Mesothelial cell of epicardium (in vitro differentiated cells): ENCODE measurements at places on chromosomes 1 and 21.
A peak's percentile ranks its signal among the peaks of the same experiment; 100 is the strongest.

DNA sequence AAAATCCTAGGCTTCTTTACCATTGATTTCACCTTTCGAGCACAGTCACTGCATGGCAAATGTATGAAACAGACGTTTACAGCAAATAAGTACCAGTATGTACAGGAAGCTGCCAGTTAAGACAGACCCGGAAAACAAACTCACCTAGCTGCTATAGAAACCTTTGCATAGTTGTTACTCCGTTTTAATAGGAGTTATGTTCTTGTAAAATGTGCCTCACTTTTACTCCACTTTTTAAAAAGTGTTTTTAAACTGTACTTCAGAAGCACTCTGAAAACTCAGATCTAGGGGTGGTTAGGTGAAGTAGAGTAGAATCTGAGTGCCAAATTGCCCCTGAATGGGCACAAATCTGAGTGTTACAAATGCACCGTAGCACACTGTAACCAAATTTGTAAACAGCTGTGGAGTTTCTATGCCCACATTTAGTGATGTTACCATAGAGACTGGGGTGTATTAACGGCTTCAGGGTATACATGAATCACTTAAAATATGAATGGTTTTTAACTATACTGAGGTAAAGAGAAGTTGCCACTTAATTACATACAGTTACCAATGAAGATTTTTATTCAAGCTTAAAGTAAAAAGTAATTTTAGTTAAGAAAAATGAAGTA is 30.7 kb downstream of the CNIH4 start:
- DNase-seq: no peak

DNA sequence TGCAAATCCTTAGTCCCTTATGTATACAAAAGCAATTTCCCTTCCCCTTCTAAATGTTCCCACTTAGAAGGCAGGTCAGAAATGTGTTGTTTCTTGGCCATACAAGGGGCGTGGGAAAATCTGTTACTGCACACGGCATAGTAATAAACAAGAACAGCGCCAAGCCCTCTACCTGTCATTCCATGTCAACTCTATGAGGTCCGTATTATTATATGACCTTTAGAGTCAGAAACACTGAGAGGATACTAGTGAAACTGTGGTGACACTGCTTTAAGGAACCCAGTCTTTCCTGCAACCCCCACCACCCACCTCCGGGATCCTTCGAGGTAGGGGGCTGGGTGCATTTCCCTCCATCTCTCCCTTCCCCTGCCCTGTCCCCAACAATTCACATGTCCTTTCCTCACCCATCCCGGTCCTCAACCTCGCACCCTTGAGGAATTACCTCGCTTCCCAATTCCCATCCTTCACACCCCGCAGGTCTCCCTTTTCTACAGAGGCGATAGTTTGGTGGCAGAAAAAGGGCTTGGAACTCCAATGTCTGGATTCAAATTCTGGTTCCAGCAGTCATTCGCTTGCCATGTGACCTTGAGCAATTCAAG is 647 bp downstream of the SDHB start:
- DNase-seq: no peak

- DNase-seq: peak; percentile 40
These were observed 33.3 kb downstream of the PTPRF start for GRCh38 chr1:43563876-43564539.

- DNase-seq: no peak
These were observed 25.3 kb downstream of the KNCN start for GRCh38 chr1:46526013-46526690.

DNA sequence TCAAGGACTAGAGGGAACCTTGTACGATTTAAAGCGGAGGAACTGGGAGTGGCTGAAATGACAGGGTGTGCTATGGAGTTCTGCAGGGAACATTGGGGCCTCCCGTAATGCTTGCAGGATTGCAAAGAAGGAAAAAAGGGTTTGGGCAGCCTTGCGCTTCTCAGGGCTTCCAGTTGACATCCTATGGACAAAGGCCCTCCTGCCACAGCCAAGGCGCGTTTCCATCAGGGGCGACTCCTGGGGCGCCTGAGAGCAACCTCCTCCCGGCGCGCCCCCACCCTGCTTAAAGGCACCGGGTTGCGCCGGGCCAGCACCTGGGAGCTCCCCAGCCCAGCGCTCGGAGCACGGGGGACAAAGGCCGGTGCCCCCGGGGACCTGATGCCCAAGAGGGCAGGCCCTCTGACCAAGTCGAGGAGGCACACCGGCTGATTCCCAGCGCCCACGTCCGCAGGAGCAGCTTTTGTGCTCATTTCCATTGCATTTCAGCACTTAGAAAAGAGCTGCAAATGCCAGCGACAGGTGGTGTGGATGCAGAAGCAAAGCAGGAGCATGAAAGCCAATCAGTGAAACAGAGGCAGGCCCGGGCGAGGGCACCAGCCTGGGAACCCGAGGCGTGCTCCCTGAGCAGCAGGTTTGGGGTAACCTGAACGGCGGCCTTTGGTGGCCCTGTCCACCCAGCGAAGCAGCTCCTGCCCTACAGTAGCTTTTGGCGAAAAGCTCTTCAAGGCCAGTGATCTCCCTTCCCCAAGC is 17.6 kb upstream of the RNF187 start:
- no peak for DNase-seq

DNA sequence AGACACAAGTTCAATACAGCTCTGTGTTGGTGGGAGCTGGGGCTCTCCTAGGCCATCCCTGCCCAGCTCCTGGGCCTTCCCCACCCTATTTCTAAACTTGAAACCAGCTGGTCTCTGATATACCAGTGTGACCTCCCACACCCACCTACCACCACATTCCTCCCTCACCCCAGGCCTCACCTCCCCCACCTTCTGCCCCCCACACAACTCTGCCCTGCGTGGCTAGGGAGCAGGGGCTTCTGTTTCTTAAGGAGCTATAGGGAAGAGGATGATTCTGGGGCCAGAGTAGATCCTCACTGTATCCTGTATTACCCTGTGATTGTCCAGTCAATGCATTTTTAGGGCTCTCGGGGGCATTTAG is 16.5 kb downstream of the NES start:
- DNase-seq: no peak

GRCh38 chr1:8925960-8926359 is 19.7 kb upstream of the CA6 start:
- DNase-seq: no peak

DNA sequence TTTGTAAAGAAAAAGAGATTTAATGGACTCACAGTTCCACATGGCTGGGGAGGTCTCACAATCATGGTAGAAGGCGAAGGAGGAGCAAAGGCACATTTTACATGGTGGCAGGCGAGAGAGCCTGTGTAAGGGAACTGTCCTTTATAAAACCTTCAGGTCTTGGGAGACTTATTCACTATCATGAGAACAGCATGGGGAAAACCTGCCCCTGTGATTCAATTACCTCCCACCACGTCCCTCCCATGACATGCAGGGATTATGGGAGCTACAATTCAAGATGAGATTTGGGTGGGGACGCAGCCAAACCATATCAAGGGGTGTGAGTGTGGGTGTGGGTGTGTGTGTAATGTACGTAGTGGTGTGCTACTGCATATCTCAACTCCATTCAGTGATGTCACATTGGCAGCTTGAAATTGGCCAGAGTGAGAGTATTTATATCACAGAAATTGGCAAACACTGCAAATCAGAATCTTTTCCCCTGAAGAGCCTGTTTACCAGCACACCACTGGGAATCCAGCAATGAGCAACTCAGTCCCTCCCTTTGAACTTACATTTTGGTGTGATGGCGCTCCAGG is 5.4 kb downstream of the ARHGEF10L start:
- no peak for DNase-seq

DNA sequence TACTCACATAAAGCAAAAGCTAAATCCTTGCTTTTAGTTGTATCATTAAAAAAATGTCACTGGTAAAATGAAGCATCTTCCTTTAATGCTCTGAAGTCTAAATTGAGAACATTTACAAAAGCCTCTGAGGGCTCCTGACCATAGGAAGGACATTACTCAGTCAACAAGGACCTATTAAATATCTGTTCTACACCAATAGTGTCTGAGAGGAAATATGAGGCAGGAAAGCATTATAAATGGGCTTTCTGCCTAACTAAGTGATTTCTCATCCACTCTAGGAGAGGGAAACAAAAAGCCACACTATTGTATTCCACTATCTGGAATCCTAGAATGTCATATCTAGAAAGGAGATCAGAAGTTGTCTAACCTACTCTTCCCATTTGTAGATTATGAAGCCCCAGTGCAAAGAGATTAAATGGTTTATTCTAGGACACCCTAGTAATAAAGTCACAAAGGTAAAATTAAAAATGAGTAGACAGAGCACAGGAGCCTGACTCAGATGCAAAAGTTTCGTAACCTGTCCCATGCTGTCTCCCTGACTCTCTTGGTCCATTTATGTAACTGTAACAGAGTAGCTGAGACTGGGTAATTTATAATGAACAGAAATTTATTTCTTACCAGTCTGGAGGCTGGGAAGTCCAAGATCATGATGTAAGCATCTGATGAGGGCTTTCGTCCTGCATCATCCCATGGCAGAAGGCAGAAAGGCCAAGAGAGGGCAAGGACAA is 17.6 kb downstream of the RGS1 start:
- DNase-seq: no peak

DNA sequence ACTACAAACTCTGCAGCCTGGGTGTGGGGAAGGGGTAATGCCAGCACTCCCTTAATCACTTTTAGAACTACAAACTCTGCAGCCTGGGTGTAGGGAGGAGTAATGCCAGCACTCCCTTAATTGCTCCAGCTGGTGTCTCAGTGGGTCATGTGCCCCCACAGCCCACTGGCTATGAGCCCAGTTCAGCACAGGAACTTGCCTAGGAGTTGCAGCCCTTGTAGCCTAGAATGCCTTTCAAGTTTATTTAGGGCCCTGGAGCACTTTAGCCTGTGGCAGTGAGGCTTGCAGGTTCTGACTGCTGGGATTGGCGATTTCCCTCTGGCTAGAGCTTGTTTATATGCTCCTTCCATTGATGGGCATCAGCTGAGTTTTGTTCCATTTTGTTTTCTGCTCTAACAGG is 17.1 kb downstream of the VN1R5 start:
- no peak for DNase-seq

DNA sequence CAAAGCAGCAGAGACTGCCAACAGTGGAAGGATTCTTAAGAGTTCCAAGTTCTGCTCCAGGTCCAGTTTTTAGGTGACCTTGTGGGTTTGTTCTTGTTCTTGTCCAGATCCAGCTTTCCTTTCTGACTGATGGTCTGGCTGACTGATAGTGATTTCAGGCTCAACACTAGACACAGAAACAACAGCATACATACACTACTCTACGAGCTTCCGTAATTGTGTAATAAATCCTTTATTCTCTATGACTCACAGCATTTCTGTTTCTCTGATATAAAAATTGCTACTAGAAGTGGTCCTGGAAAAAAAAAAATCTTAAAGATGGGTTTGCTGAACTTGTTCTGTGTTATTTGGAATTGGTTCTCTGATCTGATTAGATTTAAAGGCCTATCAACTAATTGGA is 62.2 kb upstream of the PTCH2 start:
- no peak for DNase-seq

GRCh38 chr21:41246808-41247207 is 69.8 kb upstream of the FAM3B start:
- no peak for DNase-seq

DNA sequence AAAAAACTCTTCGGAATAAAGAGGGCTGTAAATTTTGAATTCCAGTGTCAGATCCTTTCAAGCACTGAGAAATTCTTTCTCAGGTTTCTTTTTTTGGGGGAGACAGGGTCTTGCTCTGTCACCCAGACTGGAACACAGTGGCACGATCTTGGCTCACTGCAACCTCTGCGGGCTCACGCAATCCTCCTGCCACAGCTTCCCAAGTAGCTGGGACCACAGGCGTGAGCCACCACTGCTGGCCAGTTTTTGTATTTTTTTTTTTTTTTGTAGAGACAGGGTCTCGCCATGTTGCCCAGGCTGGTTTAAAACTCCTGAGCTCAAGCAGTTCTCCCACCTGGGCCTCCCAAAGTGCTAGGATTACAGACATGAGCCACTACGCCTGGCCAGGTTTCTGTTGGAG is 34.8 kb upstream of the EPHA8 start:
- DNase-seq: no peak
